ENCODE measurements at places on chromosomes 5 and 9. TPM values are rescaled to one million over a fixed set of nuclear protein-coding genes. Genes with fewer than 3 reads are reported as not detected.

DNA sequence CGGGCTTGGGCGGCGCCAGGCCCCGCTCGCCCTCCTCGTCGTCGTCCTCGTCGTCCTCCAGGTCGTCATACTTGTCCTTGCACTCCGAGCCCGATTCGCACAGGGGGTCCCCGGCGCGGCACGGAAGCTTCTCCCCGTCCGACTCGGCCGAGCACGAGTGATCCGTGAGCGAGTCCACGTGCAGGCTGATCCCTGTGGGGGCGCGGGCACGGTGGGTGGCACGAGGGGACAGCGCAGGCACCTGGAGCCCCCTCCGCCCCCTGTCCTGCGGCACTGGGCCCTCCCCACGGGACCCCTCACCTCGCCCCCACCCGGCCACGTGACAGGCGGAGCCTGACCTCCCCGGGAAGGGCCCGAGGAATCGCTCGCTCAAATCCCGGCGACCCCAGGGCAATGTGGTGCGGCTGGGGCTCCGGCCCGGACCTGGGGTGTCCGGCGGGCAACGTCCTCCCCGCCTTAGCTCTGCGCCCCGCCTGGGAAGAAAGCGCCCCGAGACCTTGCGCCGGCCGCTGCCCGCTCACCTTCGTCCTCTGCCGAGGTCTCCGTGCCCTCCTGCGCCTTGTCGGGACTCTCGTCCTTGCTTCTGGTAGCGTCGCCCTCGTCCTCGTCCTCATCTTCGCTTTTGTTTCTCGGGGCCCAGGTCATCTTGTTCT is 2.5 kb downstream of the IRX2 start:
- H3K36me3 ChIP-seq = no peaks in the 10 kb centered on the region
- H3K4me1 ChIP-seq = no peaks in the 10 kb centered on the region
- no peak overlapping the region for H3K27ac ChIP-seq
- no peak overlapping the region for H3K4me3 ChIP-seq
- no peak for DNase-seq

DNA sequence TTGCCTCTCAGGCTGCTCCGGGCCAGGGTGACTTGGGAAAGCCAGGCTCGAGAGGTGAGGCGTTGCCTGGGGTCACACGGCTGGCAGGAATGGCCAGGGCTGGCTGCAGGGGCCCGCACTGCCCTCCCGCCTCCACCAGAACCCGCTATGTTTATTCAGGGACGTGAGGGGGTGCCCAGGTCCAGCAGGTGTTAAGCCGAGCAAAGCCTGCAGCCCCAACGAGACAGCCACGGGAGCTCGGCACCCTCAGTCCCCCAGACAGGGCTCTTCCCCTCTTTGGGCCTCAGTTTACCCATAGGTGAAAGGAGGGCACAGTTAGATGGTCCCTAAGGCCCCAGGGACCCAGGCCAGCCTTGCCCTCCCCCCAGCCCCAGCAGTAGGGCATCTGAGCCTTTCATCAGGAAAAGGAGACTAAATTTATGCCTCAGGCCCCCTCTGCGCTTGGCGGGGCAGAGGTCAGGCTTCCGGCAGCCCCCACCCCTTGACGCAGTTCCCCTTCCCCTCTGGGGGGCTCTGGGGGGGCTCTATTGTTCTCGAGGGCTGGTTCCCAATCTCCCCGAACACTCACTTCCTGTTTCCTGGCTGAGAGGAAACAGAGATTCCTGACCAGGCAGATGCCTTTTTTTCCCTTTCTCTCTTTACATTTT is 7.1 kb upstream of the EGFL7 start:
- no peak overlapping the region for H3K4me3 ChIP-seq
- no peak overlapping the region for H3K27ac ChIP-seq
- no peaks in the 10 kb centered on the region for H3K36me3 ChIP-seq
- H3K27me3 ChIP-seq = no peaks in the 10 kb centered on the region

DNA sequence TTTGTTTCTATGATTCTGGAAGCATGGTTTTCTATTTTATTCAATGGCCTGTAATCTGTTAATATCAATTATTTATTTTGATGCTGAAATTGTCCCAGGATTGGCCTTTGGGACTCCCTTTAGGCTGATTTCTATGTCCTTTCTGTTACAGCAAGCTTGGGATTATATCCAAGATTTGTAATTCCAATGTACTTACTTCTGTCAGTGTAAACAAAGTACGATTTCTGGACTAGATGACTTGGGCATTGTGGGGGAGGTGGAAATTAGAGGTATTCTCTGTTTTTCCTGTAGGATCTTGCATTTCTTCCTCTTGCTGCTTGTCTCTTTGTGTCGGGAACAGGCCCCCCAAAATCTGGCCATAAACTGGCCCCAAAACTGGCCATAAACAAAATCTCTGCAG is 3.7 kb downstream of the PCDHGA12 start:
- no peaks in the 10 kb centered on the region for H3K27me3 ChIP-seq
- no peak overlapping the region for H3K27ac ChIP-seq
- peaks cover 4% of the 10 kb centered on the region for H3K36me3 ChIP-seq
- no peaks in the 10 kb centered on the region for H3K4me1 ChIP-seq
- DNase-seq = no peak

DNA sequence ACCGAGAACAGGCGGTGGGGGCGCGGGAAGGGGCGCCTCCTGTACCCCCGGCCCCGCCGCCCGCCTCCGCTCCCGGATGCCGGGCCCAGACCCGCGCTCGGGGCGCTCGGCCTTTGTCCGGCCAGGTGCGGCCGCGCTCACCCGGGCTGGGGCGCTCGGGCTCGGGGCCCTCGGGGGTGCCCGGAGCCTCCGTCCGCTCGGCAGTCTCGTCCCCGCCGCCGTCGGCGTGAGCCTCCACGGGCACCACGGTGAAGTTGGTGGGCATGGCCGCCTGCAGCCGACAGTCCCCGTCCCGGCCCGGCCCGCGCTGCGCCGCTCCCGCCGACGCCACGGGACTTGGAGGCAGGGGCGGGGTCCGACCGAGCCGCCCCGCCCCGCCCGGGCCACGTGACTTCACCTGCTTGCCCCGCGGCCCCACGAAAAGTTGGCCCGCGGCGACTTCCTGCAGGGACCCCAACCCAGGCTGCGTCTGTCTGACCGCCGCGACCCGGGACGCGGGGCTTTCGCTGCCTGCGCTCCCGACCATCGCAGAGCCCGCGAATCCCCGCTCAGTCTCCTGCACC is at the start of gene SLC12A7:
SLC12A7 (minus strand) TSS at position 337 of the 563 bp plus-strand sequence; CDS start at position 265, 72 bp downstream.
- H3K27ac ChIP-seq = no peak within 1 kb of the TSS
- H3K27me3 ChIP-seq = no peaks in the 10 kb centered on the region
- no peak within 1 kb of the TSS for H3K4me3 ChIP-seq

The EDIL3 gene
- not detected for total RNA-seq

GRCh38 chr5:124080256-124080655 is 568.3 kb downstream of the CSNK1G3 start:
- no peaks in the 10 kb centered on the region for H3K4me1 ChIP-seq
- no peaks in the 10 kb centered on the region for H3K27me3 ChIP-seq
- no peaks in the 10 kb centered on the region for H3K36me3 ChIP-seq
- DNase-seq = no peak

DNA sequence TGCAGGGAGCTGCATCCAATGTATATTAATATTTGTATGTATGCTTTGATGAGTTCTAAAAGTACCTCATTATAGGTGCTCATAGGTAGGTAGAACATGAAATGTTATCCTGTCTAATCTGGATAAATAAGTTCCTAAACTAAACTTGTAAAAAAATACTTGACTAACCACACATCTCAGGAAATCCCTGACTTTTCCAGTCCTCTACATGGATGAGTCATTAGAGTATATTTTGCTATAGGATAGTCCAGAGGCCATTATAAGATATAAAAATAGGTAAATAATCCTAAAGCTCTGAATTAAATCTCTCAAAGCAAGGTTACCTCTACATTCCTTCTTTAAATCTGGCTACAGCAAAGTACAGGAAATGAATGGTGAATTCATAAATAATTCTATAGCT is 404.3 kb downstream of the RAB3C start:
- H3K27ac ChIP-seq = no peak overlapping the region
- DNase-seq = no peak
- H3K4me1 ChIP-seq = no peaks in the 10 kb centered on the region
- H3K27me3 ChIP-seq = no peaks in the 10 kb centered on the region

GRCh38 chr5:120919017-120919416 is 454.9 kb downstream of the PRR16 start:
- H3K4me3 ChIP-seq = no peak overlapping the region
- H3K36me3 ChIP-seq = no peaks in the 10 kb centered on the region
- H3K27me3 ChIP-seq = no peaks in the 10 kb centered on the region
- no peaks in the 10 kb centered on the region for H3K4me1 ChIP-seq
- no peak for DNase-seq

DNA sequence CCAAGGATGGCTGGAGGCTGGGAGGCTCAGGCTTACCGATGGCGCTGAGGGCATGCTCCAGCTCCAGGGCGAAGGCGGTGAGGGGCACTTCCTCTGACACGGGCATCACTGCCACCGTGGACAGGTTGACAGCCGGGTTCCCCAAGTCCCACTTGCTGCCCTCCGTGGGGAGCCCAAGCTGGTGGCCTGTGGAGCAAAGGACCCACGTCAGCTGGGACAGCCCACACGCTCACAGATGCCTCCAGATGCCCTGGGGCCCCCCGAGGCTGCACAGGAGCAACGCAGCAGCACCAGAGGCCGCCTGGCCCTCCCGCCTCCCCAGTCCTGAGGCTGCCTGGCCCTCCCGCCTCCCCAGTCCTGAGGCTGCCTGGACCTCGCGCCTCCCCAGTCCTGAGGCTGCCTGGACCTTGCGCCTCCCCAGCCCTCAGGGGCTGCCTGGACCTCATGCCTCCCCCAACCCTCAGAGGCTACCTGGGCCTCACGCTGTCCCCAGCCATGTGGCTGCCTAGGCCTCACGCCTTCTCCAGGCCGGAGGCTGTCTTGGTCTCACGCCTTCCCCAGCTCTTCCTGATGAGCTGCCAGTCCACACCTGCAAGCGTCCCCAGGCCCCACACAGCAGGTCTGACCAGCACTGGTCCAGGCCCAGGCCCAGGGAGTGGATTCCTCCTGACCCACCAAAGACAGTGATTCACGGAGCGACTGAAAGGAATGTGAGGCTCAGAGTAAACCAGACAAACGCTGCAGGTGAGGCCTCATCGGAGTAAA is 25.6 kb upstream of the NSMF start:
- no peak overlapping the region for H3K4me3 ChIP-seq
- no peak overlapping the region for H3K27ac ChIP-seq
- DNase-seq = no peak
- H3K36me3 ChIP-seq = no peaks in the 10 kb centered on the region

The GPSM1 gene
- 38.4 TPM for total RNA-seq

Measured in Karpas-422 (cell line).